Lower lobe of right lung (tissue), 2 donors: ENCODE measurements at places on chromosomes 4 and X. TPM values are rescaled to one million over a fixed set of nuclear protein-coding genes. Genes with fewer than 3 reads are reported as not detected.

The CXCL6 gene
- 0.50 TPM for total RNA-seq

The F9 gene
- total RNA-seq = not detected

DNA sequence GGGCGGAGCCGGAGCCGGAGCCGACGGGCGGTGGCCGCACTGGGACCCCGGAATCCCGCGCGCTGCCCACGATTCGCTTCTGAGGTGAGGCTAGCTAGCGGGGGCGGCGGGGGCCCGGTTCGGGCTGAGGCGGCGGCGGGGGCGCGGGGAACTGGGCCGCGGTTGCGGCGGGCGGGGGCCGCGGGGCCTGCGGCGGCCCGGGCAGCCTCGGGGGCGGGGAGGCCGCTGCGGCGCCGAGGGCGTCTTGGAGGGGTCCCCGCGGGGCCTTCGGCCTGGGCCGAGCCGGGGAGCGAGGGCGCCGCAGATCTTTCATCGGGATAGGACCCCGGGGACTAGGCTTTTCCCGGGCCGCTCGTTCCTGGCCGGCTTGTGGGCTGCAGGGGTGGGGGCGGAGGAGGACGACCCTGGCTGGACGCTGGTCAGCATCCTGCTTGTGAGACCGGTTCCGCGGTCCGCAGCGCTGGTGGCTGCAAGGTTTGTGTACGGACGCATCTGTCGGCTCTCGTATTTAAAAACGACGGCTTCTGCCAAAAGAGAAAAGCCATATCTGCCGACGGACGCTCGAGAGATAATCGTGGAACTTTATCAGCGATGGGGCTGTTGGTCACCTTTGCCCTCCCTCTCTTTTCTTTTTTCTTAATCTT, 419 bp downstream of the ADD1 start:
- no peaks in the 10 kb centered on the region for H3K36me3 ChIP-seq
- peak; percentile 77 for DNase-seq
- H3K27ac ChIP-seq = peak overlapping the region; percentile 96
- peak overlapping the region; percentile 88 for H3K4me3 ChIP-seq
- H3K27me3 ChIP-seq = no peaks in the 10 kb centered on the region
- H3K4me1 ChIP-seq = peaks cover 57% of the 10 kb centered on the region

- H3K27ac ChIP-seq = no peak overlapping the region
- DNase-seq = no peak
- no peaks in the 10 kb centered on the region for H3K36me3 ChIP-seq
- H3K4me3 ChIP-seq = no peak overlapping the region
These were observed 111.6 kb downstream of the MAGEB17 start for GRCh38 chrX:16278927-16279326.

GRCh38 chrX:151363316-151363715, 33.7 kb upstream of the VMA21 start:
- no peaks in the 10 kb centered on the region for H3K36me3 ChIP-seq
- no peaks in the 10 kb centered on the region for H3K4me1 ChIP-seq
- H3K27me3 ChIP-seq = no peaks in the 10 kb centered on the region
- DNase-seq = no peak
- H3K27ac ChIP-seq = no peak overlapping the region

GRCh38 chr4:39078829-39079228, 16.8 kb downstream of the KLHL5 start:
- DNase-seq = no peak
- peaks cover 16% of the 10 kb centered on the region for H3K36me3 ChIP-seq
- H3K4me3 ChIP-seq = no peak overlapping the region
